ENCODE measurements at places on chromosomes 4 and X.
A peak's percentile ranks its signal among the peaks of the same experiment; 100 is the strongest.

DNA sequence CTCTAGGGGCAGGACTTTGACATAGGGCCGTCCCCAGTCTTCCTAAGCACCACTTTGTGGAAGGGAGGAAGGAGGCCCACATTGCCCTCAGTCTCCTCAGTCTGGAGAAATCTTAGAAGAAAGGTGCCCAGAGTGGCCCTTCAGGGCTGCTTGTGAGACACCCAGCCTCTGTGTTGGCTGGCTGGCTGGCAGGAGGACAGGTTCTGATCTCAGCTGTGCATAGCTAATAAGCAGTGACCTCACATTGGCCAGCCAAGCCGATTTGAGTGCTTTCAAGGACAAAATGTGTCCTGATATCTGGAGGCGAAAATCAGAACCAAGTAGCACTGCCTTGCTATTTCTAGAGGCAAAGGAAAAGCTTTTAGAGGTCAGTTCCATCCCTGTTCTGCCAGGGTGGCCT lies 211.5 kb downstream of the BCOR start:
- DNase-seq: no peak

DNA sequence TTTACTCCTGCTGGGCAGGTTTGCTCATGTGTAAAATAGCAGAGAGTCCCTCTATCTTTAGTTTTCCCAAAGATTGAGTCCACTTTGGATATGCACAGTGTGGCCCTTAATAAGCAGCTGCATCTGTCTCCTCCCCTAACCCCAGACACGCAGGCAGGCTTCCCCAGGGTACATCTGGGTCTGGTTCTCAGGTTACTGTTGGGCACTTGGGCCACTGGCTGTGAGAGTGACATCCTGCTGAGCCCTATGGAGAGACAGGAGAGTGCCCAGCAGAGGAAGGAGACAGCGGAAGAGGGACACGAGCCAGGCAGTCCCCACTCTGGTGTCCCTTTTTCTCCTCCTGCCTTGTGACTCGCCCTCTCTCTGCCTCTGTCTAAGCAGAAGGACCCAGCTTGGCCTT lies 16.0 kb downstream of the XK start:
- no peak for DNase-seq

GRCh38 chr4:61783050-61783449 lies 582.9 kb downstream of the ADGRL3 start:
- no peak for DNase-seq

DNA sequence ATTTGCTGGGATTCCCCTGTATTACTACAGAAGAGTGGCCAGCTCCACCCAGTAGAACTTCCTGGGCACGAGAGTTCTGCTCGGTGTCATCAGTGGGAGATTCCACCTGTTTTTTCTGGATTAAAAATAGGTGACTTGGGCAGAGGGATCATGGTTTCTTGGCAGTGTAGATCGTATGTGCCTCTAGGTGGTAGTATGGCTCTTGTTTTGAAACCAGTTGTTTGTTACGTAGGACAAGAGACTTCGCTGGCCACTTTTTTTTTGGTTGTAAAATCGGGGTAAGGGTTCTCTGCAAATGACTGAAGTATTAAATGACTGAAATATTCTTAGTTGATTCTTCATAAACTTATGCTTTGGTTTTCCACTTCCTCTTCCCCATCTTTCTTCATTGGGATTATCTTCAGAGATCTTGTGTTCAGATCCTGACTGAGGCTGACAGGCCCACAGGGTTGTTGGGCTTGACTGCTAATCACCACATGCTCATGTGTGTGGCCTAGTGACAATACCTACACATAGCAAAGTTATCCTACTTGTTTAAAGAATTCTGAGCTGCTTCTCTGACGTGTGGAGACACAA lies 43.8 kb upstream of the WDR1 start:
- peak; percentile 67 for DNase-seq

DNA sequence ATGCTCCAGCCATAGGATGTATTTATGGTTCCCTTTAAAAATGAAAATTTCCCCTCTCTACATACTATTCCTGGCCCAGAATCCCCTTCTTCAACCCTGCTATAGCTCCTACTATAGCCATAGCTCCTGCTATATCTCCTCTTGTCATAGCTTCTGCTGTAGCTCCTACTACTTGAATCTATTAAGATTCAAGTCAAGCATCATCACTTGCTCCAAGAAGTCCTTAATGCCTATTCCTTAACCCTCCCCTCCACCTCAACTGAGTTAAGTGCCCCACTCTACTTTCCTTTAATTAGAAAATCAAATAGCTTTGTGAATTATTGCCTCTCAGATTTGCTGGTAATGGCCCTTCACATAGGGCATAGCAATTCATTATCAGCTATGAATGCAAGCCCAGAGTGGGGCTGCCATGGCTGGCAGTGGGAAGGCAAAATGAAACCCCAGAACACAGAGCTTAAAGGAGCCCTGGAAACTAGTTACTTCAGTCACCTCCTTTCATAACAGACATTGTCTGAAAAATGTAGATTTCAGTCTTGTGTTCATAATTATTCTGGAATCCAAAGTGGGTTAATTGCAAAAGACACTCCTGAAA lies 15.4 kb downstream of the OCIAD2 start:
- no peak for DNase-seq

DNA sequence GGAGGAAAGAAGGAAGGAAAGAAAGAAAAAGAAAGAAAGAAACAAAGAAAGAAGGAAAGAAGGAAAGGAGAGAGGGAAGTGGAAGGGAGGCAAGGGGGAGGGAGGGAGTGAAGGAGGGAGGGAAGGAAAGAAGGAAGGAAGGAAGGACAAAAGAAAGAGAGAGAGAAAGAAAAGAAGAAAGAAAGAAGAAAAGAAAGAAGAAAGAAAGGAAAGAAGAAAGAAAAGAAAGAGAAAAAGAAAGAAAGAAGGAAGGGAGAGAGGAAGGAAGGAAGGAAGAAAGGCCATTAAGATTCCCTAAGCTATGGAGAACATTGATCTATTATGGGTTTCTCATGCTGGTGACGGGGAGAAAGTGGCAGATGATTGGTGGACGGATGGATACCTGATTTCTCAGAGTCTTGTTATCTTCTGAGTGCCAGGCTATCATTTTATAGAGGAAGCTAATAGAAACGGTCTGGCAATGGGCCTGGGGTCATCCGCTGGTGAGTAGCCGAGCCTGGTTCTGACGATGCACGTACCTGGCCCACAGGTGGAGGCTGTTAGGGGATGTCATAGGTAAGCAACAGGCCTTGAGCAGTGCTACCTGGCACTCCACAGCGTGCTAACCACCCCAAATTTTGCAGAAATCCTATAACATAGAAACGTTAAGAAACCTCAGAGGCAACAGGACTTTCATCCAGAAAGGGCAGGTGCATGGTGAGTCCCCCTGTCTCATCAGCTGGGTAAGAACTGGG lies 142.9 kb downstream of the SHOX start:
- no peak for DNase-seq

DNA sequence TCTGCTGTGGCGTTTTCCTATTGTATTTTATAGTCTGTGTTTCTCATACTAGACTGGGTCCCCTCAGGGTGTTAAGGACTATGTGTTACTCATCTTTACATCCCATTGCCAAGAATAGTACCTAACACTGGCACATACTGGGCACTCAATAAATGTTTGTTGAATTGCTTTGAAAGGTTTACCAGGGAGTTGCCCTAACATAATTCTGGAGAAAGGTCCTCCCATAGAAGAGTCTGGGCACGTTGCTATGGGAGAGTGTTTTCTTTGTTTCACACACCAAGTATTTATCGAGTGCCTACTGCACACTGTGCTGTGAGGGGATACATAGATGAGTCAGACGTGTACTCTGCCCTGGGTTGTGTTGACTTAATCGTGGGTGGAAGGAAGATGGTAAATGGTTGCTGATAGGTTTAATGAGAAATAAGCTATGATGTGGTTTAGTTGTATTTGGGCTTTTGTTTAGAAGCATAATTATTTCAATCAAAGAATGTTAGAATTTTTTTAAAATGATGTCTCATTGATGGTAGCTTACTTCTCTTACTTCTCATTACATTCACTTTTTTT lies 42.9 kb downstream of the AFF1 start:
- peak; percentile 53 for DNase-seq

DNA sequence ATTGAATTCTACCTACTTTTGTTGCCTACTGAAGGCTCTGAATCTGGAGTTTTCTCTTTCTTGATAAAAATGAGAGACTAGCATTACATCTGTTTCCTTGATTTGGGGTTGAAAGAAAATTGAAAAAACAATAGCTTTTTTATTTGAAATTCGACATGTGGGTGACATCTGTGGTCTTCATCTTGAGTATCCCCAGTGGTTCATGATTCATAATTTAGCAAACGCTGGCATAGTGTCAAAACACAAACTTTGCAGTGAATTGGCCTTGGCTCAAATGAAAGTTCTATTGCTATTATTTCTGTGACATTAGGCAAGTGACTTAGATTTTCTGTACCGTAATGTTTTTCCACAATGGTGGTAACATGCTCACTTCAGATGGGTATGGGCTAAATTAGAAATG lies 747.6 kb downstream of the PCDH7 start:
- DNase-seq: no peak

- DNase-seq: no peak
These were observed 10.7 kb downstream of the PLS3 start for GRCh38 chrX:115571712-115572111.

- no peak for DNase-seq
These were observed 236.6 kb upstream of the PCDH18 start for GRCh38 chr4:137768881-137769280.

- peak; percentile 29 for DNase-seq
These were observed 132.4 kb downstream of the CORIN start for GRCh38 chr4:47705326-47705981.

GRCh38 chr4:22911285-22911684 lies 218.5 kb downstream of the GBA3 start:
- no peak for DNase-seq

DNA sequence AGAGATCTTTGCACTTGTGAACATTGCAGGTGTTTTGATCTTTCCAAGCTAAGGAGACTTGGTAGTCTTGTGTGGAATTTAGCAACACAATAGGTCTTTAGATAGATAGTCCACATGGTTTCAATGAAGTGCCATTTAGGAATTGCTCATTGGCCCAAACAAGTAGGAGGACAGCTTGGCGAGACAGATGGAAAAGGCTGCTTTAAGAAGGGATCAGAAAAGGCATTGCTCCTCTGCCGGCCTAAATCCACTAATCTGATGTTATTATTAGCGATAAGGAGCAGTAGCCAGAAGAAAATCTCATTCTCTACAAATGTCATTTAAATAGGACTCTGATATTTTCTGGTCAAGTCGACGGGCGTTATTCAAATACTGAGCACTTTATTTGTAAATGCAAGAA lies 99.7 kb downstream of the AFF2 start:
- no peak for DNase-seq

DNA sequence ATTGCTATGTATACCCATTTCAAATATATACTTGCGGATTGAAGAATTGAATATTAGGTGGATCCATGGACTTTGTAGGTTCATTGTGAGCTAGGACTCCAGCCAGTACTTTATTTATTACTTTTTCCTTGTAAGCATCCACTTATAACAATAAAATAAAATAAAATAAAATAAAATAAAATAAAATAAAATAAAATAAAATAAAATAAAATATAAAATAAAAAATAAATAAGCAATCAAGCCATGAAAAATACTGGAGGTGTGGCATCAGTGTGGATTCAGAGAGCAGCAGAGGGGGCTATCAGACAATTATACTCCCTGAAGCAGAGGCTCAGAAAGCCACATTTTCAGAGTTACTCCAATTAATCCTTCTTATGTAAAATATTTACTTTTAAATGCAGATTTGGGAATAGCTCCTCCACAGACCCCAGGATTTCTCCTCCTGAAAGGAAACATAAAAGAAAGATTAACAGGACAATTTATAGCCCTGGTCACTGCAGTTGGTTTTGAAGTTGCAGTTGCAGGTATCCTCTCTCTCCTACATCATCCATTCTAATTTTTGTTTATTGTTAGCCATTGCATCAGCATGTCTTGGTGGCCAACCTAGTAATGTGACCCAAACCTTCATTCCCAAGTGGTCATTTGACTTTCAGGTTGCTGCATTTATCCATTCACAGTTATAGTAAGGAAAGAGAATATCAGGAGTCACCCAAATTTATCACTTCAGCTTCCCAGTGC lies 2025.2 kb upstream of the IGFBP7 start:
- no peak for DNase-seq

GRCh38 chrX:66054978-66055377 lies 15.1 kb upstream of the VSIG4 start:
- no peak for DNase-seq
